ENCODE measurements at places on chromosomes 12 and 14.

DNA sequence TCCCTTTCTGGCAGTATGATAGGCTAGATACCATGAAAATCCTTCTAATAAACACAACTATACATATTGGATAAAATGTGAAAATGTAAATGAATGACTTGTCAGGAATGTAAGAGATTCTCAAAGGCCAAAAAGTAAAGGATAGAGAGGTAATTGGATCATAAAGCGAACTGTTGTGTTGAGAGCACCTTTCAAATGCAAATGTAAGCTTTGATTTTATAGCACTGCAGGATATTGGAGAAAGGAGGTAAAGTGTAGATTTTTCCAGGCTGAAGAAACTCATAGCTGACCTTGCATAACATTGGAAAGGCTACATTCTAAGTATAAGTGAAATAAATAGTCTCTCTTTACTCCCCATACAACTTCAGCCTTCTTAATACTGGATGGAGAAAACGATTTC lies 54.0 kb downstream of the PTPRB start:
- no peak for DNase-seq

DNA sequence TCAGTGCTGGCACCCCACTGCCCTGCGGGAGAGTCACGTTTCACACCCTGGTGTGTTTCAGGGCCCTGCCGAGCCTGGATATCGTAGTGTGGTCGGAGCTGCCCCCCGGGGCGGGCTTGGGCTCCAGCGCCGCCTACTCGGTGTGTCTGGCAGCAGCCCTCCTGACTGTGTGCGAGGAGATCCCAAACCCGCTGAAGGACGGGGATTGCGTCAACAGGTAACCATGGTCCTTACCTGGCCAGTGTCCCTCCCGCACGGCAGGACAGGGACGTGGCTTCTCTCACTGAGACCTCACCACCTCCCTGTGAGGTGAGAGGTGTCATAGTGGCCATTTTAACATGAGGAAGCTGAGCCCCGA lies 7.7 kb downstream of the MVK start:
- no peak for DNase-seq

DNA sequence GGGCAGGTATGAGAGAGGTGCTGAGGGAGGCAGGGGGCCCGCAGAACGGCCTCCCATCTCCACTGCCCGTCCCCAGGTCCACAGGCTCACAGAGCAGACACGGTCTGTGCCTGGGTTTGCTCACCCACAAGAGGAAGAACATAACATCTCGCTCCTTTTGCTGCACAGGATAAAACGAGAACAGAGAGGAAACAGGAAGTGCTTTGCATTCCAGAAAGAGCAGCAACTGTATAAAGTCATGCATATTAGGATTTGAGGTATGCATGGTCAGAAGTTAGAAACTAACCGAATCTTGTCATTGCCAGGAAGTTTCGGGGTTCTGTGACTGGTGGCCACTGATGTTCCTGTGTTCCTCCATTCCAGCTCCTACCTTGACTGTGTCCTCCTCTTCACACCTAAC lies 25.0 kb downstream of the NTF3 start:
- no peak for DNase-seq

DNA sequence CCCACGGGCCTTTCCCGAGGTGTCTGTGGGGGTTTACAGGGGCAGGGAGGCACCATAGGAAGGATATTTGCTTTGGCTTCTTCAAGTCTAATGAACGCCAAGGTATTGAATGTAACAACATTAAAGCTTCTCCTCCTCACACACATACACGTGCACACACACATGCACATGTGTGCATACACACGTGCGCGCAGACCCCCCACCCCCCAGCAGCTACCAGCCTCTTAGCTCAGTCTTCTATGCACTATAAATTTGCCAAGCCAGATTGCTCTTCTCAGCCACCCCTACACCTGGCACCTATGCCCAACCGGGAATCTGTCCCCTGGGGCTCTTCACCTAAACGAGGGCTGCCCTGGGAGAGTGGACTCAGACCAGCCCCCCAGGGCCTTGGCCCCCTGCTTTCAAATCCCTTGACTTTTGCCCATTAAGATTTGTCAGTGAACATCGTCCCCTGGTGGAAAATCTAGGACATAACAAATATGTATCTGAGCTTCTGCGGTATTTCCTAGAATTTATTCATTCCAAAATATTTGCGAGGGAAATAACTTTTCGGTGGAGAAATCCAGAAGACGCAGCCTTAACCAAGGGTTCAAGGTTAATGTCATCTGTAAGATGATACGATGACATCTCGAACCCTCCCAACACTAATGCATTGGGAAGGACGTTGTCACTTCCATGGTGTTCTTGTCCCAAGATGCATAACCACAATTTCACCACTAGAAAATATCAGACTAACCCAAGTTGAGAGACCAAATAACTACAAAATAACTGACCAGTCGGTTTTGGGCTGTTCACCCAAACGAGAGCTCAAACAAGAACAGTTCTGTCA lies 330.4 kb downstream of the MED13L start:
- no peak for DNase-seq

- DNase-seq: no peak
Observed at GRCh38 chr12:34298971-34299801, 276.9 kb downstream of the ALG10 start.

DNA sequence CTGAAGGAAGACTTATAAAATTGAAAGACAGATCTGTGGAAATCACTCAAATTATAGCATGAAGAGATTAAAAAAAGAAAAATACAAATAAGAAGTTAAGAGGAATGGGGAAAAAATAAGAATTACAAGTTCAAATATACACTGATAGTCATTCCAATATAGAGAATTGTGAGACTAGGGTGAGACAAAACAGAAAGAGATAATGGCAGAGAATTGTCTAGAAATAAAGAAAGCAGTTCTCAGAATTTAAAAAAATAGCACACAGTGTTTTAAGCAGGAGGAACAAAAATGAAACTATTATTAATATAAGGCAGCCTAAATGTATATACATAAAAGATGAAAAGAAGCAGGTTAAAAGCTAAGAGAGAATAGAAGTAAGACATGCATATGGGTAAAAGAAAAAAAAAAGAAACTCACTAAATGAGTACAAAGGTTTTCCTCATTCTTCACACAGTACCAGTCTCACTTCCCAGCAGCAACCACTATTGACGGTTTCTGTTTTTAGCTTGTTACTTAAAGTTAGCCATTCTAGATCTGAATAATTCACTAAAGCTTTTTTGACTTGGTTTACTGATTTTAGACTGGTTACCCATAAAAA lies 31.1 kb downstream of the SLC38A4 start:
- DNase-seq: no peak

DNA sequence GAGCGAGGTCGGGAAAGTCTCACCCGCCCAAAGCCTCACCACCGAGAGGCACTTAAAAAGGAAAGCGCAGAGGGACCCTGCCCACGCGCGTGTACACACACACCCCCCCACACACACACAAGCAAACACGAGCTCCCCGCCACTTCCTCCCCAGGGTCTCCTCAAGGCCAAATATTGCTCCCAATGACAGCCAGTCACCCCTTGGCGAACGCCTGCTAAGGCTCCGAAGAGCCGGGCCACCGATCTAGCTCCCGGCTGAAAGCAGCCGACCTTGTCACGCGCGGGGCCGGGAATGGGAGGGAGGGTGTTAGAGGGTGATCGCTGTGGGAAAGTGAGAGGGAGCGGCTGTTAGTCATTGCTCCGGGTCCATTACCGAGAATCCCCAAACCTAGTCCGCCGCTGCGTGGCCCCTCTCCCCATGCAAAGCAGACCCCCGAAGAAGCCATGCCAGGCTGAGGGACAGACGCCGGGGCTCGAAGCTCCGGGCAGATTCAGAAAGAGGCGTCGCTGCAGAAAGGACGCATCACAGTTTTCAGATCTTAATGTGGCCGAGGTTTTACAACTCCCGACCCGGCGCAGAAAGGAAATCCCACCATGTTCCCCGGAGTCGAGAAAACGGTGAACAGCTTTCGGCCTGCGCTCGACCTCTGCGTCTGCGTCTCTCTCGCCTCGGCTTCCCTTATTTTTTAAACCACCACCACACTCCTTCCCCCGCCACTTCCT lies 2.6 kb downstream of the BMP4 start:
- DNase-seq: no peak

DNA sequence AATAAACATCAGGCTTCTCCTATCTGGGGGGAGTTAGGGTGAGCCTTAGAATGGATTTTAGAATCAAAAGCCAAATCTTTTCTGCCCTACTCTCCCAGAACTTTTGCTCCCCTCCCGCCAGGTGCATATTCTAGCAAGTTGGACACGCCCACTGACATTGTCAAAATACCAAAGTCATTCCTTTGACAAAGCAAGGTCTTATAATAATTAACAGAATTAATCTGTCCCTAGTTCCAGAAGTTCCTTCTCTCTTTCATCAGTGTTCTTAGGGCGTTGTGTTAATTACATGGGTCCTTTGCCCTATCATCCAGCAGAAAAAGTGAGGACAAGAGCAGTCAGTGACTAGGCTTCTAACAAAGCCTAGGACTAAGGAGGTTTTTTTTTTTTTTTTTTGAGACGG lies 2.4 kb downstream of the PRR13 start:
- DNase-seq: no peak

- no peak for DNase-seq
Observed at GRCh38 chr14:89248411-89249064, 168.5 kb downstream of the FOXN3 start.

- DNase-seq: no peak
Observed at GRCh38 chr12:99253068-99253467, 394.5 kb upstream of the GARIN6 start.

- DNase-seq: no peak
Observed at GRCh38 chr12:28083840-28084678, 106.2 kb upstream of the CCDC91 start.

GRCh38 chr12:19125325-19125724 lies 4.2 kb upstream of the PLEKHA5 start:
- DNase-seq: no peak
